ENCODE measurements at places on chromosomes 2 and 18.

GRCh38 chr2:156585457-156585856 lies 149.3 kb downstream of the GPD2 start:
- no peak for DNase-seq

DNA sequence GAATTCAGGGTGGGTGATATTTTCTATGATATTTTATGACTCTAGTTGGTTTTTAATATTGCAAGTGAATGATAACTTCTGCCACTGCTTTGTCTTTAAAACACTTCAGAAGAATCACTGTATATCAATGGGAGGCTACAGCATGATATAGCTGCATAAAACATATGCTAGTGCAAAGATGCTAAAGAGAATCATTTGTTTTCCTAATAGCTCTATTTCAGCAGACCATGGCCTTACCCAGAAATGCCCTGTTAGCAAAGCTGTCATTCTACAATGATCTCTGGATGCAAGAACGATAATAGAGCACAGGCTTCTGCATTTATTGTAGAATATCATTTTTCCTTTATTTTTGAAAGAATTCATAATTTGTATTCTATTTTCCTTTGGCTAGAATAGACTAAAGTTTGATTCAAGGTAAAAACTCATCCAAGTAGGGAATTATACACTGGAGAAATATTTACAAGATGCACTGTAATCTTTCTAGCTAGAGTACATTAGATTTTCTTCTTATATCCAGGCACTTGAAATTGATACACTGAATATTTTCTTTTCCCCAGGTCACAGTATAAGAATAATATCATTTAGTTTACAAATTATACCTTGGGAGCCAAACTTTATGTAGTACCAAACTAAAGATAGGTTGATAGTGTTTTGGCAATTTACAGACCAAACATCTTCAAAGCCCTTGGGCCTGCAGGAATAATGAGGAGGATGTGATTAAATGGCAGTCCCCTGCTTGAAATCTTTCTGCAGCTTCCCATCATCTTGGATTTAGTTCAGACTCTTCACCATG lies 252.6 kb upstream of the LINC00305 start:
- DNase-seq, result no peak

DNA sequence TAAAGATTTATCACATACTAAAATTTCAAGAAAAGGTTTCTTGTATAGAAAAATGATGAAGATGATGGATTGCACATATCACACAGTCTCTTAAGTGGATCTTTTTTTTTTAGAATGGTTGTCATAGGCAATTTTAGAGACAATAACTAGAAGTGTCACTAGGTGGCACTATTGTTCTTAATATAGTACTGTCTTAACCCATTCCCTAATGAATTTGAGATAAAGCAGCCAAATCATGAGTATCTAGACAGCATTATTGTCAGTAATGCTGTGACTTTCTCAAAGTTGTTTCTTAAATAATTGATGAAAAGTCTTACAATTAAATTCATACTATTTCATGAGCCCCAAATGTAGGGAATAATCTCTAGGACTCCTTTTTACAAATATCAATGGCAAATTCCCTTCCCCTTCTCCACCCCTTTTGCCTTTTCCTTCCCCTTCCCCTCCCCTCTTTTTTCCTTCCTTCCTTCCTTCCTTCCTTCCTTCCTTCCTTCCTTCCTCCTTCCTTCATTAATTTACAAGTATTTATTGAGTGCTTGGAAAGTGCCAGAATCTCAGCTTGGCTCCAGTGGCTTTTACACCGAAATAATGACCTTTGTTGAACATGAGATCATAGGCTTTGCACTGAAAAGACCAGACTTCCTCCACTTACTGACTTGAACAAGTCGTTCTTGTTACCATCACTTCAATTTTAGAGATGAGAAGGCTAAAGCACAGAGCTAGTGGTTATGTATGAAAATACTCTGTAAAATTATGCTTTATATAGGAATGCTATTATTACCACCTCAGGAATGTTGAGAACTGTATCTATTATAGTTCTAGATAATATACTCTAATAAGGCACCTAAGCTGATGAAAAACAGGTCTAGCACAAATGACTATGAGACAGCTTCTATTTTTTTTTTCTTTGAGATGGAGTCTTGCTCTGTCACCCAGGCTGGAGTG lies 19.8 kb downstream of the MYL12B start:
- no peak for DNase-seq

DNA sequence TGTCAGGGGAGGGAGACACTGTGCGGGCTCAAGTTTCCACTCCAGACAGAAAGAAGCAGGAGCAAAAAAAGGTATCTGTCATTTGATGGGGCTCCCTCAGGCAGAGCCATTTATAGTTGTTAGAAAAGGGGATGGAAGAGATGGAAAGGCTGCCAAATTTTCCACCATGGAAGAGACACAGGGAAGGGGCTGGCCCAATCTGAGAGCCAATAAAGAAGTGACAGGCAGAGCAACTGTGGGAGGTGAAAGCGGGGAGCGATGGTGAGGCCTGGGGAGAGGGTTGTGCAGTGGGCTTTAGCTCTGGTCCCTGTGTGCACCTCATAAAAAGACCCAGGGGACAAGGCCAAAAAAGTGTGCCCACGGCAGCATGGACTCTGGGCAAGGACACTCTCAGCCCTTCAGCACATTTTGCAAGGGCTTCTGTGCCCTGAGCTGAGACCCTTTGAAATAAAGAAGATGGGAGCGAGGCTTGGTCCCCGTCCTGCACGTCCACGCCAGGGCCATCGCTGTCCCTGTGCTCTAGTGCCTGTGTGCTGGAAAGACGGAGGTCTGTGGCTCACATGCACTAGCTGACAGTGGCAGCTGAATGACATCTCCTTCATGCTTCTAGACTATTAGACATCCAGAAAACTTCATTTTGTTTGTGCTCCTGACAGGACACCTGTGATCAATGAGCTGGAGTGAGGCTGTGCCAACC lies 456.7 kb upstream of the HS6ST1 start:
- no peak for DNase-seq

GRCh38 chr2:182951948-182952663 lies 85.7 kb upstream of the FRZB start:
- DNase-seq, result no peak

DNA sequence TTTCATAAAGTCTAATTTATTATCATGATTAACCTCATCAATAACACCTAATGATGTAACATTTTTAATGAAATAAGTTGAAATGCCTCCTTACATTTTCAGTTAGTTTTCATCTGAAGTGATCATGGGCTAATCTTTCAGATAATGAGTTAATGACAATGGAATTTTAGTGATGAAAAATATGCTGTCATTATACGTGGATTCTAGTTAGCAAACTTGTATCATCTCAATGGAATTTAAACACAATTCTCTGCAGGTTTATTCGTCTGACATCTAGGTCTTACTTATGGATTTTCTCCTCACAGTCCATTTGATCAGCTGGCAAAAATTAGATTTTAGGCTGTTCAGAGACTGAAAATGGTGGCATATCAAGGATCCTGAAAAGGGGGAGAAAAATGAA lies 885.0 kb downstream of the SLC4A3 start:
- DNase-seq, result no peak

DNA sequence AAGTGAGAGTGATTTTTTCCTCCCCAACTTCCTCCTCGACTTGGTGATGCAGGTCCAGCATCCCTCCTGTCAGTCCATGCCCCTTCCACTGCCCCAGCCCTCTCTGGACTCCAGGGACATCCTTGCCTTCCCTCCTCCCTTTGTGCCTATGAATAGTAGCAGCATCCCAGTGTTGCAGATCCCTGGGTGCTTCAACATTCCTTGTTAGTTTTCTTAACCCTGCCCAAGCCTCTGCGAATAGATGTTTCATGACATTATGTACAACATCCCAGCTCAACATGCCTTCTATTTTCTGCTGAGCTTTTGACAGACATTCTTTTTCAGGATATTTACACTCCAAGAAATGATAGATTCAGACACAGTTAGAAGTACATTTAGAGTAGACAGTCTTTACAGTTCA lies 35.3 kb upstream of the CCDC150 start:
- DNase-seq, result no peak

DNA sequence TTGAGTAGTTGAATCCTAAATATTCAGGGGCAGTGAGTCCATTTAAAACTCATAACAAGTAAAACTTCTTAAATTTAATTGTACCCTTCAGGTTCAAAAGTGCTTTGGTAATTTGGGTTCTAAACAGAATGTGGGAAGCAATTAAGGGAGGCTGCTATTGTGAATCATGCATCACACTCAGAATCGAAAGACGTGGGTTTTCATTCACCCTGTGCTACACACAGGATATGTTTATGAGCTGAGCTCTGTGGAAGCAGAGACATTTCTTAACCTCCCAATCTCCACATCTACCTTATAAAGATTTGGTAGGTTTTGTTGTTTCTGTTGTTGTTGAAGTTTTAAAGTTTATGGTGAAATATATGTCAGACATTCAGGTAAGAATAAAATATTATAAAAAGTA lies 633.4 kb downstream of the DPP10 start:
- DNase-seq, result no peak

GRCh38 chr2:48120759-48121242 lies 214.5 kb upstream of the FBXO11 start:
- DNase-seq, result no peak

- DNase-seq, result no peak
These were observed 87.8 kb upstream of the RBMS1 start for GRCh38 chr2:160581448-160581847.

All from activated T-helper 1 cell treated with anti-CD3 and anti-CD28 coated beads, Interleukin-12 subunit alpha, Interleukin-12 subunit beta, Interleukin-2, Interleukin-4 antibody, amounts not matched to agents 30 ng/mL and 10 ng/mL and 1 ng/mL, durations not matched to agents 14 hours and 24 hours and 36 hours (primary cell).